ENCODE measurements at places on chromosomes 1 and 21.

DNA sequence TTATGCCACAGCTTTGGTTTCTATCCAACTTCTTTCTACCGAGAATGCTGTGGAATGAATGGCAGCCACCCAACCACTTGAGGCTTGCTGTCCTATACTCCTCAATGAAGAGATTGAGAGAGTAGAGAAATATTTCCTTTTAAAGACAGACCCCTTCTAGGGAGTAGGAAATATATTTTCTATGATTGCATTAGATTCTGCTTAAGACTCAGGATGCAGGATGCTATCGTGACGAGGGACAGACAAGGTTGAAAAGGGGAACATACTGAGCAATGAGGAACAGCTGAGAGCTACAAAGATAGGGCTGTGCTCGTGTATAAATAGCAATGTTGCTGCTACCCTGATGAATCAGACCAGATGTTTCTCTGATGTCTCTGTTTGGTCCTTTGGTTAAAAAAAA is 7.1 kb upstream of the RASAL2 start:
- DNase-seq: no peak
- H3K4me3 ChIP-seq: no peak overlapping the region
- peaks cover 24% of the 10 kb centered on the region for H3K4me1 ChIP-seq
- H3K27me3 ChIP-seq: no peaks in the 10 kb centered on the region
- H3K36me3 ChIP-seq: peaks cover 3% of the 10 kb centered on the region
- peak overlapping the region; percentile 86 for H3K27ac ChIP-seq

DNA sequence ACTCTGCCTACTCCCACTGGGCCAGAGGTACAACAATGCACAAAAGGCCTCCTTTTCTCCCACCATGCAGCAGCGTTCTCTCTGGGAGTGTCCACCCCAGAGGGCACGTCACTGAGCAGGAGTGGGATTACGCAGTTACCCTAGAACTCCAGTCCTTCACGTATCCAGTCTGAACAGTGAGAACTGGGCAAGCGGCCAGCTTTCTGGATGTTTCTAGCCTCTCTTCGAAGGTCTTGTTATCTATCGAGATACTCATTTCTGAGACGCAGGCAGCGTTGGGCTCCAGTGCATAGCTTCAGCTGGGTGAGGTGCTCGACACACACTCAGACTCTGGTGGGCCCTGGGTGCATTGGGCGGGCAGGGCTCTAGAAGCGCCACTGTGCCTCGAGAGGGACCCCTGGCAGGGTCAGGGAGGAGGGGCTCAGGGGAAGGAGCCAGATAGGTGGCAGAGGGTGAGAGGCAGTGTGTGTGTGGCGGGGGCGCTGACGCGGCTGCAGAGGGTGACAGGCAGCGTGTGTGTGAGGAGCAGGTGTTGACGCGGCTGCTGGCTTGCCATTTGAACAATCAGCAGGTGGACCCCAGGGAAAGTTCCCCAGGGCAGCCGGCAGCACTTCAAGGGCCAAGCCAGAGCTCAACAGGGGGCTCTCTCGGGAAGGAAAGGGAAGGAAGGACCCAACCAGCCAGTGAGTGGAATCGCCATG is 27.9 kb downstream of the PRDM15 start:
- no peak overlapping the region for H3K27ac ChIP-seq
- H3K36me3 ChIP-seq: peaks cover 16% of the 10 kb centered on the region
- no peaks in the 10 kb centered on the region for H3K4me1 ChIP-seq
- no peak for DNase-seq
- no peaks in the 10 kb centered on the region for H3K27me3 ChIP-seq
- no peak overlapping the region for H3K4me3 ChIP-seq

DNA sequence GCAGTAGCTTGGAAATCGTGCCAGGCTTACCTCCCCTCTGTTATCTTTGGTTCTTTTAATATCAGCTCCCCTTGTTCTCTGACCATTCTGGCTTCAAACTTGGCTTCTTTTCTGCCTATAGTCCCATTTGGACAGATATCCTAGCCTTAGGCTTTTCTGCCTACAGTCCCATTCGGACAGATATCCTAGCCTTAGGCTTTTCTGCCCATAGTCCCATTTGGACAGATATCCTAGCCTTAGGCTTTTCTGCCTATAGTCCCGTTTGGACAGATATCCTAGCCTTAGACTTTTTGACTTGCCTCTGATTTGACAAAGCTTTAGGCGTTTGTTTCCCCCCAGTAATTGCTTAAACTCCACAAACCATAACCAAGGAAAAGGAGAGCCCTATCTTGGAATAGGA is 25.6 kb downstream of the CHML start:
- H3K27ac ChIP-seq: no peak overlapping the region
- peaks cover 26% of the 10 kb centered on the region for H3K4me1 ChIP-seq
- H3K27me3 ChIP-seq: no peaks in the 10 kb centered on the region
- no peak for DNase-seq

DNA sequence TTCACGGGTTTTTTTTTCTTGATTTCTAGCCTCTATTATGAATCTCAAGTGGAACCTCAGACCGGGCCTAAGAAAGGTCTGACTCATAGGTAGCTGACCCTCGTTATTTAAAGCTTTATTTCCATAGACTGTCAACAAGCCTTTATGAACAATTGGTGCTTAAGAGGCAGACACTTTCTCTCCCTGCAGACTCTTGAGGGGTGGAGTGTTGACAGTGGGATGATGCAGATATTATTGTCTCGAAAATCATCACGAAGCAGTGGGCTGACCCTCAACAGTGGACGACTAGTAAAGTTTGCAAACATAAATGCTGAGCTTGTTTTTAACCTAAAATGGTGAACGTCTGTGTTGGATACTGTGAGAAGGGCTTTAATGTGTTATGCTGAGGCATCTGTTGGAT is 1.8 kb downstream of the SFT2D2 start:
- no peak for DNase-seq
- peak overlapping the region; percentile 98 for H3K27ac ChIP-seq
- H3K36me3 ChIP-seq: peaks cover 6% of the 10 kb centered on the region
- peak overlapping the region; percentile 94 for H3K4me3 ChIP-seq

- H3K27me3 ChIP-seq: peaks cover 27% of the 10 kb centered on the region
- no peak for DNase-seq
- no peaks in the 10 kb centered on the region for H3K4me1 ChIP-seq
- no peak overlapping the region for H3K4me3 ChIP-seq
Measured at GRCh38 chr1:29785554-29785953, 549.2 kb downstream of the PTPRU start.

GRCh38 chr1:226697151-226697928 is 41.7 kb downstream of the ITPKB start:
- no peak overlapping the region for H3K4me3 ChIP-seq
- peak overlapping the region; percentile 12 for H3K27ac ChIP-seq
- DNase-seq: no peak
- peaks cover 2% of the 10 kb centered on the region for H3K36me3 ChIP-seq

- H3K4me1 ChIP-seq: peaks cover 3% of the 10 kb centered on the region
- no peak for DNase-seq
- H3K36me3 ChIP-seq: no peaks in the 10 kb centered on the region
- no peak overlapping the region for H3K27ac ChIP-seq
- no peak overlapping the region for H3K4me3 ChIP-seq
- H3K27me3 ChIP-seq: no peaks in the 10 kb centered on the region
Measured at GRCh38 chr1:80582980-80583379, 1217.8 kb upstream of the ADGRL2 start.

DNA sequence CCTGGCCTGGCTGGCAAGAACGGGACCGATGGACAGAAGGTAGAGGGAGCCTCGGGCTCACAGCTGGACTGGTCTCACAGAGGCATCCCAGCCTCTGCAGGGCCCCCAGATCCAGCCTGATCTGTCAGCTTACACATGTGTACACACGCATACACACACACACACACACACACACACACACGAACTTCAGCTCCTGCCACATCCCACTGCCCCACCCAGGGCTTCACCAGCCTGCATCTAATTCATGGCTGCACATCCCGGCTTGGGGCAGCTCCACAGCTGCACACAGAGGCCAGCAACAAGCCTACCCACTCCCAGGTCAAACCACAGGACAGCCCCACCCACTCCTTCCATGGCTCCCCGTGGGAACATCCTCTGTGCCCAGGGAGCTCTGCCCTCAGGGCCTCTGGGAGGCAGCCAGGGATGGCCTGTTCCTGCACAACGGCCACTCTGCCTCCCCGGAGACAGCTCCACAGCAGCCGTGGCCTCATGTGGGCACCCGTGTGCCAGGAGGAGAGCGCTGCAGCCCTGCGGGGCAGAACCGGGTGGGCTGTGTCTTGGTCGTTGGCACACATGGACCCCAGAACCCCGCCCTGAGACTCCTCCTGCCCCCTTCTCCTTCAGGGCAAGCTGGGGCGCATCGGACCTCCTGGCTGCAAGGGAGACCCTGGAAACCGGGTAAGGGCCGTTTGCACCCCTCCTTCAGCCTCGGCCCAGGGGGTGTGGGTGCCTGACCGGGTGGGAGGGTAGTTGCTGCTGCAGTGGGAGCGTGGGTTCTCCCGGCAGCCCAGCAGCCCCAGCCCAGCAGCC is 19.1 kb downstream of the COL6A2 start:
- no peaks in the 10 kb centered on the region for H3K27me3 ChIP-seq
- DNase-seq: peak; percentile 93

GRCh38 chr1:156814571-156815260 is 1.9 kb downstream of the SH2D2A start:
- H3K4me3 ChIP-seq: peak overlapping the region; percentile 49
- no peaks in the 10 kb centered on the region for H3K36me3 ChIP-seq
- H3K27ac ChIP-seq: no peak overlapping the region
- peaks cover 21% of the 10 kb centered on the region for H3K4me1 ChIP-seq

GRCh38 chr21:14545906-14546480 is at the start of gene SAMSN1:
Gene SAMSN1, minus strand, starts transcription at chr21:14546315. Its CDS starts 54 bp downstream, at chr21:14546261.
- no peaks in the 10 kb centered on the region for H3K4me1 ChIP-seq
- no peak within 1 kb of the TSS for H3K4me3 ChIP-seq
- no peaks in the 10 kb centered on the region for H3K36me3 ChIP-seq
- H3K27me3 ChIP-seq: no peaks in the 10 kb centered on the region
- no peak for DNase-seq

All from chondrocyte (in vitro differentiated cells).